ENCODE measurements at places on chromosomes 7 and 10. TPM values are rescaled to one million over a fixed set of nuclear protein-coding genes. Genes with fewer than 3 reads are reported as not detected.
A peak's percentile ranks its signal among the peaks of the same experiment; 100 is the strongest.

DNA sequence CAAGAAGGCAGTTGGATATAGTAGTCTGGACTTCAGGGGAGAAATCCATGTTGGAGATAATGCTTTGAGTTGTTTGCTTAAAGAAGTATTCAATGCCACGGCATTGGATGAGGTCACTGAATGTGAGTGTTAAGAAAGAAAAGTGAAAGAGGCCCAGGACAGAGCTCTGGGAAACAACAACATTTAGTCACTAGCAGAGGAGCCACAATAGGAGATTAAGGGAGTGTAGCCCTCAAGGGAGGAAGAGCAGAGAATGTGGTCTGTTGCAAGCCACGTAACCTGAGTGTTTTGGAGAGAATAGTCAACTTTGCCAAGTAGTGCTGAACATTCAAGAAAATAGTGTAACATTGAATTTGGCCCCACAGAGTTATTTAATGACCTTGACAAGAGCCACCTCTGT, 114.7 kb downstream of the MYO3A start:
- DNase-seq, result no peak

The PNLIPRP2 gene
- not detected for total RNA-seq

GRCh38 chr7:94301024-94301586, 93.6 kb upstream of the COL1A2 start:
- peak; percentile 92 for DNase-seq

GRCh38 chr7:26169271-26169670, 17.3 kb downstream of the NFE2L3 start:
- DNase-seq, result no peak

- DNase-seq, result no peak
These were observed 825.2 kb downstream of the REEP3 start for GRCh38 chr10:64346389-64346788.

The CALN1 gene
- not detected for total RNA-seq

DNA sequence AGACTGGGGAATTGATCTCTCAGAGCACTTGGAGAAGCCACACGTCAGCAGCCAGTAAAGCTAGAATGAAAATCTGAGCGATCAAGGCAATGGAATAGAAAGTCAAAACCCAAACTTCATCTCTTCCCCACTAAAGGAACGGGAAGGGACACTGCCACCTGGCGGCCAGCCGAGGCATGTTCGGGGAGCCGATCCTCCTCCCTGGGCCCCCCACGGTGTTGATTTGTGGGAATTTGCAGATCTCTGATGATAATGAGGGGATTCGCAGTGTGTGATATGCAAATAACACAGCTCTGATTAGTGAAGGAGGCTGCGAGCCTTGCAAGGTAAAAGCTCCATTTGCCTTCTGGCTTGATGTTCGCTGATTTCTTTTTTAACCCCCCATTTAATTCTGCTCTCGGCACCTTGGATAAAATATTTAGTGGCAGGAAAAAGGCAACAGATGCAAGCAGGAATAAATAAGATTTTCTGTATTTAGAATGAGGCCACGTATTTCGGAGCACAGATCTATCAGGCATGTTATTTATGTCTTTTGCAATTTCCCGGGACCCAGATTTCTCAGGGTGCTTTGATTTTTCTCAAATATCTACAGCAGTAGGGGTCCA, 258.6 kb downstream of the PAXIP1 start:
- no peak for DNase-seq

- no peak for DNase-seq
These were observed 371.9 kb upstream of the ZMIZ1 start for GRCh38 chr10:78696791-78697395.

- no peak for DNase-seq
These were observed 248.9 kb downstream of the COBL start for GRCh38 chr7:51067757-51068156.

The TAS2R4 gene
- 1.5 TPM for total RNA-seq

The CYTH3 gene
- total RNA-seq, result 31.5 TPM

- DNase-seq, result no peak
These were observed 52.7 kb downstream of the HIPK2 start for GRCh38 chr7:139725077-139725476.

- DNase-seq, result no peak
These were observed 997 bp upstream of the LDB1 start for GRCh38 chr10:102120991-102121738.

- DNase-seq, result no peak
These were observed 11.9 kb upstream of the CALU start for GRCh38 chr7:128727239-128727638.

GRCh38 chr7:27605689-27606269, 56.9 kb downstream of the HIBADH start:
- no peak for DNase-seq

GRCh38 chr10:75276069-75276872, 40.5 kb upstream of the COMTD1 start:
- DNase-seq, result no peak

DNA sequence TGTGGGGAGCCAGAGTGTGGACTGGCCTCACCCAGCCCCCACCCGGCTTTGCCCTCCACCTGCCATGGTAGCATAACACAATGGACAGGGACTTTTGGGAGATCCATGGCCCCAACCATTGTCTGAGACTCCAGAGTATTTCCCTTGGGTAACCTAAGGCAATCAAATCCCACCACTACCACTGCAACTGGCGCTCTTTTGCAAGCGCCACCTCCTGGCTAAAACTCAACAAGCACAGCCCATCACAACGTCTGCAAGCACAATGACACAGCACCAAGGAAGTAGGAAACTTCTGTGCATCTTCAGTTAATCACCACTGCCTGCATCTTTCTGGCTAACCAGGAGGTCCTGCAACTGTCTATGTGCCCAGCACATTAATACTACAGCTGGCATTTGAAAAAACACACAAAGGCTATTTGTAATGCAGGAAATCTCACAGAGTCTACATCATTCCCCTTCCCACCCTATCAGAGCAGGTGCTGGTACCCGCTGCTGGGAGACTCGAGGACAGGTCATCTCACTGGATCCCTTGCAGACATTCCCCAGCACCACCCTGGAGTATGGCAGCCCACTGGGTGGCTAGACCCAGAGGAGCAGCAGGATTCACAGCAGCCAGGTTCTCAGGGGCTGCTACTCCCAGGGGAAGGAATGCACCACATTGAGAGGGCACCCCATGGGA, 27.7 kb downstream of the ANKRD26 start:
- DNase-seq, result no peak

The GLRX3 gene
- 73.8 TPM for total RNA-seq

The PTER gene
- 5.4 TPM for total RNA-seq

The NME8 gene
- total RNA-seq, result 0.29 TPM

The ADIRF gene
- 188 TPM for total RNA-seq

DNA sequence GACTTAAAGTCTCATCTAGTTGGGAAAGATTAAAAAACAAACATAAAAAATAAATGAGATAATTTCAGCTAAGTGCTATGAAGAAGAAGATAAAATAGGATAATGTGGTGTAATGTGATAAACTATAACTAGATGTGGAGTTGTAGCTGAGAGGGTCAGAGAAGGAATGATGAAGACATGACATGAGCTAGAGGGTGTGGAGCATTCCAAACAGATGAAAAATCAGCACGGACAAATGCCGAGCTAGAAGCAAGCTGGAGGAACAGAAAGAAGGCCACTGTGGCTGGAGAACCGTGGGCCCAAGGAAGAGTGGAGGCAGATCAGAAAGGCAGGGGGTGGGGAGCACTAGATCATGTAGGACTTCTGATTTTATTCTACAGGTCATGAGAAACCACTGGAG, 70.6 kb downstream of the CDK6 start:
- no peak for DNase-seq

- DNase-seq, result no peak
These were observed 154.9 kb upstream of the TMEM72 start for GRCh38 chr10:44756216-44756615.

The C10orf95 gene
- total RNA-seq, result not detected

GRCh38 chr7:150801946-150802771, 1.6 kb downstream of the TMEM176A start:
- DNase-seq, result no peak

DNA sequence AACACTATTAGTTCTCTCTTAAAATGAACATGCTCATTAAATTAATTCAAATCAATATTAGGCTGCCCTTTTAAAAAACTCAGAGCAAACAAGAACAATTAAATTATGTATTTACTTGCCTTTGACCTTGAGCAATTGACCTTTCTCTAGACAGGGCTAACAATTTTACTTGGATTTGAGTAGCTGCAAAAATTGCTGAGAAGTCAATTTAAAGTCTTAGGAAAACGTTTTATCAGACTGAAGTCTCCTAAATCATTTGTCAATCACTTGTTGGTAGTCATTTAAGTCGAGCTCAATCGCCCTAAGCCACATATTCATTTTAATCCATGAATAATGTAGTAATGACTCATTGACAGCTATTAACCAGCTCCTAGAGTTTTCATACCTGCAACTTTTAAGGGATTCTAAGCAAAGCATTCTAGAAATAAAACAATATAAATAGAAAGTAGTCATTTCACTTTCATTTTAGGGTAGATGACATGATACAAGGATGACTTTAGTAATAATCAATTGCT, 84.9 kb upstream of the SEC61G start:
- DNase-seq, result no peak

- no peak for DNase-seq
These were observed 126.6 kb upstream of the LSM8 start for GRCh38 chr7:118057404-118057803.

DNA sequence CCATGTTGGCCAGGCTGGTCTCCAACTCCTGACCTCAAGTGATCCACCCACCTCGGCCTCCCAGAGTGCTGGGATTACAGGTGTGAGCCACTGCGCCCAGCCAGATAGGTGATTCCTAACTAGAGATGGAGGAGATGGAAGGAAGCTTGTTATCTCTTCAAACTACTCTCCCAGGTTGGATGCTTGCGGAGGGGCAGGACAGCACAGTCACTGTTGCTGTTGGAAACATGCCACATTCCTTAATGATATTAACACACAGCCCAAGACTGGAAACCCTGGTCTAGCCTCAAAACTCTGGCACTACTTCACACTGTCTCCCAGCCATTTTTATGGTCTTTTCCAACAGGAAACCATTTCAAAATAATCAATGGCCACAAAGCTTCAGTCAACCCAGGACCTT, 468.8 kb upstream of the NRP1 start:
- DNase-seq, result no peak
